ENCODE measurements at places on chromosomes 6 and 20.
A peak's percentile ranks its signal among the peaks of the same experiment; 100 is the strongest.

- DNase-seq, result no peak
Measured at GRCh38 chr6:134510920-134511319, 193.0 kb upstream of the SGK1 start.

- peak; percentile 6 for DNase-seq
Measured at GRCh38 chr6:88780714-88781389, 182.6 kb downstream of the RNGTT start.

- no peak for DNase-seq
Measured at GRCh38 chr6:143267760-143268159, 182.7 kb downstream of the ADAT2 start.

DNA sequence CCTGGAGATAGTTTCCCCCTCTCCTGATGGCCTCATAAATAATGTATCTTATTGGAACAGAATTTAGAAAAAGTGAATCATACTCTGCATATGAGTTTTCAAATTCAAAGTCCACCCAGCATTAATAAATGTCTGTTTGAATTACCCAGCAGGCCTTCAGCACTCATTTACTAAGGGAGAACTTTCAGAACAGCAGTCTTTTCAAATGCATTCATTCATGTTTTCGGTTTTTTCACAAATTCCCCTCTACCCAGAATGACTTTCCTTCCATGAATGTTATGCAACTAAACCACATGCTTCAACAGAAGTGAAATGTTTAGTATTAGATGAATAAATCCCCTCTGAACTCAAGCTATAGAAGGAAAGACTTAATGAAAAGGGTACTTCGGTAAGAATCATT lies 92.4 kb downstream of the RTN4IP1 start:
- no peak for DNase-seq

DNA sequence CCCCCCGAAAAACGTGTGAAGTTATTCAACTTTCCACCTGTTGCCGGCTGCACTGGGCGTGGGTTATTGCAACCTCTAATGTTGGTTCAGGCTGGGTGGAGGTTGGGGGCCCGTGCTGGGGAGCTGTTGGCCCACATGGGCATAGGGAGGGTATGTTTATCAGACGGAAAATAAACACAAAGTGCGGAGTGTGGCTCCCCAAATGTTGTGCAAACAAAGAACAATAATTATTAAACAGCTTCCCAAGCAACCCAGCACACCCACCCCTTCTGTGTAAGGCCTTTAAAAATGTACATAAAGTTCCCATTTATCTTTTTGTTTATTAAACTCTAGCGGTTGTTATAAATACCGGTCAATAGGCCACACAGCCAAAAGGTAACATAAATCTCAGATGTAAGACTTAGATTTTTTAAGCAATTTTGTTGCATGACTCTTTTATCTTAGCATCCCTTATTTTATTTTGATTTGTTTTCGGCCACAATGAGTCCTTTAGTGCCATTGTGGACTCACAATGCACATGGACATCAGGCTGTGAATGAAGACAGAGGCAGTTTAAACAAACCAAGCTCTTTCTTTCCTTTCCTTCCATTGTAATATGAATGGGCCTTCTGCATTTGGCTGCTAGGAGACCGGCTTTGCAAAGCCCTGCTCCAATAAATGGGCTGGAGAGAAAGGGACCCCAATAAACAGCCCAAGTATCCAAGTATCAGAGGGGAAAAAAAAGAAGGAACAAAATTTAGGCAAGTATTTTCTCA lies 6.9 kb upstream of the DLL1 start:
- DNase-seq, result no peak

DNA sequence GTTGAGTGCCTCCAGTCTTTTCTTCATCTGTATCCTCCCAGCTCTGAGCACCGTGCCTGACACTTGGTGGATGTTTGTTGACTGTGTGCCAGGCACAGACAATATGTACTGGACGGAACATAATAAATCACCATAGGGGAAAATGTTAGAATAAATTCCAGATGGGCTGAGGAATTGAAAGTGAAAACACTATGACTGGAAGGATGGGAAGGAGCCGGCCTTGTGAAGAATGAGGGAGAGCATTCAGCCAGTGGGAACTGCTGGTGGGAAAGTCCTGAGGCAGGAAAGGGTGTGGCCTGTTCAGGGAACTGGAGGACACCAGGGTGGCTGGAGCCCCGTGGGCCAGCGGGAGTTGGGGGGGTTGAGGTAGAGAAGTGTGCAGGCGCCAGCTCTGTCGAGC lies 75.4 kb downstream of the MTHFD1L start:
- DNase-seq, result no peak

DNA sequence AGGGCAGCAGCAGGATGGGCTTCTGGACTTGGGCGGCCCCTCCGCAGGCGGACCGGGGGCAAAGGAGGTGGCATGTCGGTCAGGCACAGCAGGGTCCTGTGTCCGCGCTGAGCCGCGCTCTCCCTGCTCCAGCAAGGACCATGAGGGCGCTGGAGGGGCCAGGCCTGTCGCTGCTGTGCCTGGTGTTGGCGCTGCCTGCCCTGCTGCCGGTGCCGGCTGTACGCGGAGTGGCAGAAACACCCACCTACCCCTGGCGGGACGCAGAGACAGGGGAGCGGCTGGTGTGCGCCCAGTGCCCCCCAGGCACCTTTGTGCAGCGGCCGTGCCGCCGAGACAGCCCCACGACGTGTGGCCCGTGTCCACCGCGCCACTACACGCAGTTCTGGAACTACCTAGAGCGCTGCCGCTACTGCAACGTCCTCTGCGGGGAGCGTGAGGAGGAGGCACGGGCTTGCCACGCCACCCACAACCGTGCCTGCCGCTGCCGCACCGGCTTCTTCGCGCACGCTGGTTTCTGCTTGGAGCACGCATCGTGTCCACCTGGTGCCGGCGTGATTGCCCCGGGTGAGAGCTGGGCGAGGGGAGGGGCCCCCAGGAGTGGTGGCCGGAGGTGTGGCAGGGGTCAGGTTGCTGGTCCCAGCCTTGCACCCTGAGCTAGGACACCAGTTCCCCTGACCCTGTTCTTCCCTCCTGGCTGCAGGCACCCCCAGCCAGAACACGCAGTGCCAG lies at the start of gene TNFRSF6B:
TNFRSF6B (plus strand) TSS at position 25 of the 729 bp plus-strand sequence; CDS start at position 141, 116 bp downstream.
- no peak for DNase-seq

GRCh38 chr6:73079611-73079955 lies 145.7 kb downstream of the KHDC1L start:
- no peak for DNase-seq

DNA sequence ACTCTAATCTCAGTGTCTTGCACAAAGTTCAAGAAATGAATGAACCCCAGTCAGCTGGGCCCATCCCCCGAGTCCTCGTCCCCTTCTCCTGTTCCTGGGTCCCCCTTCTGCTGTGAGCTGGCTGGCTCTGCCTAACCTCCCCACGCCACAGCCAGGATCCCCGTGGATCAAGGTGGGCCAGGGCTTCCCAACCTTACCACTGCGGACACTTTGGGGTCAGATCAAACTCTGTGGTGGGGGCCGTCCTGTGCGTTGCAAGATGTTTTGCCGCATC lies 116.2 kb downstream of the SULF2 start:
- no peak for DNase-seq

GRCh38 chr6:14273191-14273590 lies 155.6 kb downstream of the CD83 start:
- DNase-seq, result no peak

GRCh38 chr20:45467861-45468260 lies 1.7 kb upstream of the WFDC2 start:
- DNase-seq, result no peak

GRCh38 chr6:44234101-44235025 lies 11.0 kb downstream of the SLC29A1 start:
- DNase-seq, result no peak

DNA sequence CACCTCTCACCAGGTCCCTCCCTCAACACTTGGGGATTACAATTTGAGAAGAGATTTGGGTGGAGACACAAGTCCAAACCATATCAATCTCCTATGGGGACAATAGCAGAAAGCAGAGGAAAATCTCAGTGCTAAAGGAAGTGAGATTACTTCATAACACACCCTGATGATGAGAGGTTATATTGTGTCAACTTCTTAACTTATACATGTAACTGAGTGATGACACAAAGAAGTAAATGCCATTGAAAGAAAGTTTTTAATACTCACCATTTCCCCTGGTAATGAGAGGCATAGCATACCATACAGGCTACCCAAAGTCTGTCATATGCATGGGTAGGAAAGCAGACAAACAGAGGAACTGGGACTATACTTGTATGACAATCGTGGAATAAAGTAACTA lies 137.2 kb downstream of the MMUT start:
- no peak for DNase-seq

DNA sequence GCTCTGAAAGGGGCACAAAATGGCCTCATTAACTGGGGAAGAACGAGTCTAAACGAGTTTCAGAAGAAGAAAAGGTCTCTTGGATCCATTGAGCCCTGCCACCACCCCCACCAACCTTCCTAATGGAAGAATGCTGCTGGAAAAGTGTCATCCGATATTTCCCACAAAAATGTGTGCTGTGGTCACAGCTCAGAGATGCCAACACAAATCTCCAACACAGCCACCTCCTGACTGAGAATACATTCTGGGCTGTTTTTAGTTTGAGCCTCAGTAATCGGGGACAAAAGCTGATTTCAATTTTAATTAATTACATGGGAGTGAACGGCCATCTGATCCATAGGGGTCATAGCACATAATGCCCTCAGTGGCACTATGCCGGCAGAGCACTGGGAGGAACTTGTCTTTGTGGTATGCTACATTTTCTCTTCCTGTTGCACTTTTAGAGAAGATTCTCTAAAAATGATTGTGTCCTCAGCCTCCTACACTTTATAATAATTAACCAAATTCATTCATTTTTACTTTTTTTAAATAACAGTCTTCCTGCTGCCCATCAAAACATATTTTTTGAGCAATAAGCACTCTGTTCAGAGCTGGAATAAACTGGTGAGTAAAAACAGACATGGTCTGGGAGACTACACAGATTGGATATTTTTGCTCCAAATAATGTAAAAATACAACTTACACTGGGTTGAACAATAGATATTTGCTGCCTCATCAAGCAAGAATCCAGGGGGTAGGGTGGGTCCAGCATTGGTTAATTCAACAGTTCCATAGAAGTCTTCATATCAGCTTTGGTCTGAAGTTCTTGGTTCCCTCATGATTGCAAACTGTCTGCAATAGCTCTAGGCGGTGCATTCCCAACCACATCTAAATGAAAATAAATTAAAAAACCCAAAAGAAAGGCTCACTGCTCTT lies 143.6 kb upstream of the TMEM170B start:
- DNase-seq, result no peak

- no peak for DNase-seq
Measured at GRCh38 chr6:51892339-51892738, 195.1 kb downstream of the PKHD1 start.

GRCh38 chr20:11231742-11232648 lies 558.2 kb upstream of the JAG1 start:
- no peak for DNase-seq

DNA sequence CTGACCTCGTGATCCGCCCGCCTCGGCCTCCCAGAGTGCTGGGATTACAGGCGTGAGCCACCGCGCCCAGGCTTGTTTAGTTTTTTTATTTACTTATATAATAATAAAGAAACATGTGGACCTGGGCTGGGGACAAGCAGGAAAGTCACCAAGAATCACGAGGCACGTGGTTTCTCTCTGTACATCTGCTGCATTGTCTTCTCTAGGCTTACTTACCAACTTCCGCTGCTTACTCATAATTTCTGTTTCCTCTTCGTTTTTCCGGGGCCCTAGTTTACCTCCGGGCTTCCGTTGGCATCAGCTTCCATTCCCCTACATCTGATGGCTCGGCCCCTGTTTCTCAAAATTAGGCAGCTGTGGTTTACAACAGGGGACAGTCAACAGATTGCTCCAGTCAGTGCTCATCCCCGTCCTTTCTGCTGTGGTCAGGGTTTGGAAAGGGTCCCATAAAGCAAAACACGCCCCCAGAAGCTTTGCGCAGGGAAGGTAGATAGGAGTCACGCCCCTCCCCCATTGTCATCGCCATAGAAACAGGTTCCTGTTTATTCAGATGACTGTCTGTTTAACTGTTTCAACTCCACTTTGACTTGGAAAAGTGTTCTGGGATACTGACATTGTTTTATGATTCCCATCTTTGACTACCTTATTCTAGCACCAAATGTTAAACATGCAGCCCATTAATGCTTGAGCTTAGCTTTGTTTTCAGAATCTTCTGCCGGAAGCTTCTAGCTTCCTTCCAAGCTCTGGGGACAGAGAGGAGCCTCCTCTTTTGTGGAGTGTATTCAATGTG lies 31.9 kb upstream of the TXLNB start:
- peak; percentile 71 for DNase-seq

DNA sequence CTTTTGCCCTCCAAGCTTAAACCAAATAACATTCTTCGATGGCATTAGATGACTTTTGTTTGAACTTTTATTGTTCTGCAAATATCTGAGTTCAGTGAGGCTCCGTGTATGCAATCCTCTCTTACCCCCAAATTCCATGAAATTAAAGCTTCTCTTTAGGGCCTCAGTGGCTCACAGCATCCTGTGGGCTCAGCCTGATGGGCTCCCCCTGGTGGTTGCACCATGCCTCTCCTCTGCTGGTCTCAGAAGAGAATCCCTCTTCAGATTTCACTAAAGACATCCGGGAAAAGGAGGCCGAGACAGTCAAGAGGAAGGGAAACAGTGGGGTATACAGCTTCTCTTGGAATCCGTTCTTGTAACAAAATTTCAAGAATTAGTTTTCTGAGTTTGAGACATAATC lies 331.6 kb upstream of the NT5E start:
- no peak for DNase-seq

DNA sequence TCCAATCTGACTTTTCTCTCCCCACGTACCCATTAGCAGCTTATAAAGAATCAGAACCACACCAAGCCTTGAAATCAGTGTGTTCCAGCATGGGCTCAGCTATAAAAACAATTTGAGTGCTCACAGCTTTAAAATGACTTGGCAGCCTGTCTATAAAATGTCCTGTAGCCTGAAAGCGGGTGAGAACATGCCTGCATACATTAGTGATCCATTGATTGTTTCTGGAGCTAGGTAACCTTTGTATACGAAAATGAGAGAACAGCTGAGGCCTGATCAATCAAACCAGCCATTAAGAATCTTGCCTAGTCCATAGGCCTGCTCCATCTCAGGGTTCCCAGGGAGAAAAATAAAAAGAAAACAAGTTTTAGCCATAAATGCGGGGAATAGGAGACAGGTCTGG lies 245.8 kb upstream of the SULF2 start:
- no peak for DNase-seq

GRCh38 chr6:158050955-158051354 lies 69.3 kb downstream of the SYNJ2 start:
- DNase-seq, result no peak

GRCh38 chr20:24823176-24823784 lies 125.8 kb upstream of the CST7 start:
- DNase-seq, result no peak

GRCh38 chr20:38065764-38066375 lies 32.3 kb downstream of the RPRD1B start:
- no peak for DNase-seq

- DNase-seq, result no peak
Measured at GRCh38 chr20:58670102-58670501, 19.0 kb downstream of the STX16 start.

- DNase-seq, result peak; percentile 49
Measured at GRCh38 chr6:1524040-1524480, 85.7 kb upstream of the FOXC1 start.

GRCh38 chr6:1525364-1526038 lies 84.2 kb upstream of the FOXC1 start:
- DNase-seq, result no peak
